ENCODE measurements at places on chromosomes 2 and 18.

- no peak for DNase-seq
Observed at GRCh38 chr18:2518473-2518872, 52.8 kb downstream of the METTL4 start.

GRCh38 chr2:63555931-63556330 is 32.3 kb downstream of the WDPCP start:
- no peak for DNase-seq

- no peak for DNase-seq
Observed at GRCh38 chr18:26091047-26091630, 726 bp upstream of the SS18 start.

DNA sequence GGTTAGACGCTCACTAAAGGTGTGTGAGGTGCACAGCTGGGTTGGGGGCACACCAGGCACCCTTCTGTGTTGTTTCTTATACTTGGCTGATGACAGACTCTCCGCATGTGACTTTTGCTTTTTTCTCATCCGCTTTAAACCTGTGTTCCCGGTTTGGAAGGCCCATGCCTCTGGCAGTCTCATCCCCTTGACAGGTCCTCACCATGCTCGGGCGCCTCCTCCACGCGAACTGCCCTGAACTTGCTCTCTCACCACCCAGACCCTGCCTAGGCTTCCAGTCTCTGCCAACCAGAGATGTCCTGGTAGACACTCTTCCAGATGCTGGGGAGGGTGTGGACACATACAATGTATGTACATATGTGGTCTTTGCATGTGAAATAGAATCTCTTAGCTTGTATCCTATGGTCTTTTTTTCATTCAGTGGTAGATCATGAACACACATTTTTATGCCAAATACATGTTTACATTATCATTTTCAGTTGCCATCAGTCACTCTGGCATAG is 79.8 kb downstream of the LIMS1 start:
- DNase-seq = no peak

GRCh38 chr18:48132797-48133655 is 202.6 kb upstream of the SMAD2 start:
- no peak for DNase-seq

- no peak for DNase-seq
Observed at GRCh38 chr18:45998244-45998643, 31.1 kb upstream of the EPG5 start.

- DNase-seq = no peak
Observed at GRCh38 chr2:30106543-30106942, 40.3 kb upstream of the YPEL5 start.

DNA sequence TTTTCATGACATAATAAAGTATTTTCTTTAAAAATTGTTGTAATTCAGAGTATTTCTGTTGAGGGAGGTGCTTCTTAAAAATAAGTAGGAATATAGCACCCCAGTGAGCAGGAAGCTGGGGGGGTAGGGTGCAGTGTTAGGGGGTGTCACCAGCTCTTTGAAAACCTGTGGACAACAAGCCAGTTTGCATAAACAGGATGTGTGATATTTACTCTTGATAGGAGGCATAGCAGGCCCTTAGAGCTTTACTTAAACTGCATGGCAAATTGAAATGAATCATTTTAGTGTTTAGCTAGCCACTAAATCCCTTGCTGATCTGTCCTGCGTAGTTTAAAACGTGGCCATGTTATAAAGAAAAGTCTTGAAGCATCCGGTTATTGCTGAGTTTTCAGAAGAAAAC is 8.4 kb downstream of the TGIF1 start:
- no peak for DNase-seq

GRCh38 chr18:76495006-76495370 is at the start of gene ZNF516:
Gene ZNF516, minus strand, starts transcription at chr18:76495242. Its CDS starts 52,188 bp downstream, at chr18:76443054.
- no peak for DNase-seq

GRCh38 chr2:24721470-24721869 is 71.7 kb downstream of the PTRHD1 start:
- no peak for DNase-seq

- DNase-seq = no peak
Observed at GRCh38 chr2:219916281-219916680, 288.9 kb downstream of the SLC4A3 start.

All from stimulated activated CD8-positive, alpha-beta memory T cell treated with anti-CD3 and anti-CD28 coated beads, Interleukin-7, amount 100 ng/mL, for 24 hours (primary cell).